ENCODE measurements at places on chromosomes 4 and X. TPM values are rescaled to one million over a fixed set of nuclear protein-coding genes. Genes with fewer than 3 reads are reported as not detected.

UGT8 gene
- 0.36 TPM for total RNA-seq

TBC1D8B gene
- 0.17 TPM for total RNA-seq

SPANXN3 gene
- not detected for total RNA-seq

HTN3 gene
- total RNA-seq: not detected

IL15 gene
- total RNA-seq: 1.7 TPM

GABRA4 gene
- total RNA-seq: not detected

MAGEA12 gene
- not detected for total RNA-seq

VSIG4 gene
- not detected for total RNA-seq

KLB gene
- total RNA-seq: 0.05 TPM

SMAD1 gene
- total RNA-seq: not detected

TEX11 gene
- total RNA-seq: not detected

HTN1 gene
- not detected for total RNA-seq

AWAT2 gene
- total RNA-seq: not detected

CXCL6 gene
- not detected for total RNA-seq

CD40LG gene
- 1.2 TPM for total RNA-seq

Measured in CD8-positive, alpha-beta T cell (primary cell).